ENCODE measurements at places on chromosomes 2 and 18. TPM values are rescaled to one million over a fixed set of nuclear protein-coding genes. Genes with fewer than 3 reads are reported as not detected.

DNA sequence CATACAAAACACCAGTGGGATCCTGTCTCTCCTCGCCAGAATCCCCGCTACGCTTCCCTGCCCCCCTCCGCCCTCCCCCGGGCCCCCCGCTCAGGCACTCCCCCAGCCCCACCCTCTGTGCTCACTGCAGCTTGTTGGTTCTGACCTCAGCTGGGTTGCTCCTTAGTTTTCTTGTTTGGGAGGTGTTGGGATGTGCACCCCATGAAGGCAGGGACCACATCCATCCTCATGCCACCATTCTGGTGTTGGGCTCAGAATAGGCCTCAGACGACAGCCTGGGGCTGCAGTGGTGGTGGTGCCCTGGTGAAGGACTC is 4.6 kb downstream of the SNED1 start:
- no peak for DNase-seq

GRCh38 chr2:85504778-85505261 is 34.1 kb upstream of the MAT2A start:
- DNase-seq: peak; percentile 98

DNA sequence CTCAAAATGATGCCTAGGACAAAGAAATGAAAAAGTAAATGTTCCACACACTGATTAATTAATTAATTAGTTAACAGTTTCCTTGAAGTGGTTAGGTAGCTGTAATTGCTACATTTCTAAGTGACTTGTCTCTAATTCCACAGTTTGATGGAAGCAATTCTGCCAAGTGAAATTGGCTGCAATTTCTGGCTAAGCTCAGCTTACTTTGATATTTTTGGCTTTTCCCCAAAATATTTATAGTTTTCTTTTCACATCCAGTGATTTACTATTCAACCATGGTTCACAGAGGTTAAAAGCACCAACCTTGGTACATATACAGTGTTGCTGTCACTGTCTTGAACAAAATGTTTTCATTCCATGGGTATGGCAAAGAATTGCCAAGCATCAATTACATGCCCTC is 459.5 kb upstream of the CDH20 start:
- peak; percentile 40 for DNase-seq

- peak; percentile 90 for DNase-seq
Observed at GRCh38 chr2:41840702-41841551, 206.9 kb upstream of the PKDCC start.

MARCO gene
- total RNA-seq: not detected

DNA sequence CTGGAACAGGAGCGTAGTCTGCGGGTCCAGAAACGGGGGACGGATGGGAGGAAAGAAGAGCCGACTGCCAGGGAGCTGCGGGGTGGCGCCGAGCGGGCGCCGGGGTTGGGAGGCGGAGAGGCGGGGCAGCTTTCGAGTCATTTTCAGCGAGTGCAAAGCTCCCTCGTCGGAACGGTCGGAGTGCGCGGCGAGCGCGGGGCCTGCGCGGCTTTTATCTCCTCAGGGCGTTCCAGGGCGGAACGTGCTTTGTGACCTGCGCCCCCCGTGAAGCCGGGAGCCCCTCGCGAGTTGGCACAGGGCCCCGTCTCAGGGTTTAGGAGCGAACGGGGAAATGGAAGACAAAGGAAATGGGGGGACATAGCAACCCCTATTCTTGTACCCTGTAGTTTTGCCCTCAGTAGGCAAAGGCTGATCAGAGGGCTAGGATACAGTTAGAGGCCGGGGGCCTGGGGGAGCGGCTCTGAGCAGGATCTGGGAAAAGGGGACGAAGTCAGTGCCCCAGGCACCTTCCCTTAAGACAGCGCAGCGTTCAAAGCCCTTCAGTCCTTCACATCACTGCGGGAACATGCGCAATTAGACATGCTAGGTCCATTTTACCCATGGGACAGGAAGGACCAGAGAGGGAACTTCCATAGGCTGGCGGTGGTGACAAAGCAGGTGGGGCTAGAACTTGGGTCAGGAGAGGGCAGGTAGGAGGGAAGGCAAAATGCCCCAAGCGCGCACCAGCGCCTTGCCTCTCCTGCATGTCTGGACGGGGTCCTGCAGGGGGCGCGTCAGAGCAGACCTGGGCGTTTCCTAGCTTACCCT is 60.1 kb upstream of the IL1RL1 start:
- peak; percentile 75 for DNase-seq

SKOR2 gene
- total RNA-seq: not detected

DNA sequence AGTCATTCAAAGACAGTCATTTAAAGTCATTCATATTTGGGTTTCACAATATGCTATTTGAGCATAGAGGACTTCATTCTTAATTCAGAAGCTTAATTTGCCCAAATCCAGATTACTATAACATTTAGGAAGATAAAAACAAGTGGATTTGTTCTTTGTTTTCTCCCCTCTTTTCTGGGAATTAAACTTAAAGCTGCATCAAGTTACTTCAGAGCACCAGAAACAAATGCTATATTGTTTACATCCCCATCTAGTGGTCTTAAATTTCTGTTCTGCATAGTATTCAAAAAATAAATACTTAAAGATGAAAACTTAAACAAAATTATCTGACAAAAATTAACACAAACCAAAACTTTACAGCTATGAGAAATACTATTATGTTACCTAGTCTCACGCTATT is 34.7 kb upstream of the MARCHF7 start:
- peak; percentile 48 for DNase-seq

TFCP2L1 gene
- 0.28 TPM for total RNA-seq

GRCh38 chr2:38167968-38168350 is 92.0 kb upstream of the CYP1B1 start:
- DNase-seq: no peak

DNA sequence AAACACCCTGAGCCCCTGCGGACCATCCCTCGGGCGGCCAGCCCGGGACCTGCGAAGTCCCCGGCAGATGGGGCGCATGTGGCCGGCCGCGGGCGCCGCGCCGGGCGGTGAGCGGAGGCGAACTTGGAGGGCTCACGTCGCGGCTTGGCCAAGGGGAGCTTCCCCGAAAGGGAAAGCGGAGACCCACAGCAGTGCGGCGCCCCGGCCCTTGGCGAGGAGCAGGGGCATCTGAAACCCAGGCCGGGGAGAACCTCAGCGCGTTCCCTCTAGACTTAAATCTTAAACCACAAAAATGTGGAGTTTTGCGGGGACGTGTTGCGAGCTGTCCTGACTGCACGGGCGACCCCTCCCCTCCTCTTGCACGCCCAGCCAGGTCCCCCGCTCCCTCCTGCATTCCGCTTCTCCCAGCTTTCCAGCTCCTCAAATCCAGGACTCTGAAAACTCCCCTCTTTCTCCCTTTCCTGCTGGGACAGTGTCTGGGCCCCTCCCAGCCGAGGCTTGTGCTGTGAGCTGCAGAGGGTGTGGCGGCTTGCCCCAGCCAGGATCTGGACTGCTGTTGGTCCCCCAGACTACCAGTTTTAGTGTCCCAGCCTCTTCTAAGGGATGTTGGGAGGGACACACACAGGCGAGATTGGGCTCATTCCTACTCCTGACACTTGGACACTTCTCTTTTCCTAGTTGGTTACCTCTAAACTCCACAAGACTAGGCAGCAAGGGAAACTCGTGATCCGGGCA is 1.3 kb downstream of the FMNL2 start:
- DNase-seq: peak; percentile 66

GRCh38 chr2:82316586-82316985 is 2012.0 kb upstream of the LRRTM1 start:
- no peak for DNase-seq

GRCh38 chr18:38257661-38258060 is 692.1 kb upstream of the CELF4 start:
- no peak for DNase-seq

DNA sequence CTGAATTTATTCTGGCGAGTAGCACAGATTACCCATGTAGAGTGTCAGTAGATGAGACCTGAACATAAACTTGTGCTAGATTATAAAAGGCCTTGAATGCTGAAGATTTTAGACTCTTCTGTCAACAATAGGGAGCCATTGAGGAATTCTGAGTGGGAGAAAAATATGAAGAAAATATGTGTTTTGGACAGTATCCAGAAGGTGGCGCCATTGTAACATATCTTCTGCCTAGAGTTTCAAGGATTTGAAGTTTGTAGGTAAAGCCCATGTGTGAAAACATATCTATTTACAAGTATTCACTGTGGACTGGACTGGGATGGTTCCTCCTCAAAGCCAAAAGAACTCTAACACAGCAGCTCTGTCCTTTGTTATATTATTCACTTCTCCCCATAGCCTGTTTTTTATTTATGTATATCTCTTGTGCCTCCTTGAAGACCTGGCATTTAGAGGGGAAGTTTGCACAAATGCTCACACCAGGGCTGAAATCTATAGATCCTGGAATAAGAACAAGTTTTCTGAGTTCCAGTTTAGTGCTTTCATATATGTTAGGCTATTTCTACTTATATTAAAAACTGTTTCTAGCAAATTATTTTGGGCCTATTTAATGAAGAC is 124.9 kb downstream of the RDH14 start:
- DNase-seq: peak; percentile 77

DNA sequence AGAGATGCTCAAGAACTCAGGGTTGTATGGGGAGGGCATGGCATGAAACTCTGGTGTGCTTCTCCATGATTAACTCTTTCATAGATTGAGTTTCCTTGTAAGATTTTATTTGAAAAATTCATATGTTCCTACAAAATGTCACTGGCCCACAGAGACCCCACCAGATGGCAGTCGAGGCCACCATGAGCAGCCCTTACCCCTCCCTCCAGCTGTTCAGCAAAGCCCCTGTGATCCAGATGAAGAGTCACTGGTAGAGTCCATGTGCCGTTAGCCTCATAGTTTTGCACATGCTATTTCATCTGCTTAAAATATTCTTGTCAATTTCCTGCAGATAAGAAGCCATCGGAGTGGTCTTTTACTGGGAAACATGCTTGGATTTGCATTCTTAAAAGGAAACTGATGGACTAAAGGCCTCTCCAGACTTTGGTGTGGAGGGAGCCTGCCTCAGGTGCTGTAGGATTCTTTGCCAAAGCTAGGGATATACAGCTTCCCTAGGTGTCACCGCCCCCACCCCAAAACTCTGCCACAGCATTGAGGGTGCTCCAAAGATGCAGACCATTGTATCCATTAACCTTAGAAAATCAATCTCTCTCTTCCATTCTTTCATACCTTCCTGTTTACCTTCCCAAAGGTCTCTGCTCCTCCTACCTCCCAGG is 18.8 kb downstream of the ZNF385B start:
- peak; percentile 43 for DNase-seq
